ENCODE measurements at places on chromosomes 11 and 22.

GRCh38 chr11:7918141-7918540 is 12.9 kb downstream of the OR10A6 start:
- no peak for DNase-seq

DNA sequence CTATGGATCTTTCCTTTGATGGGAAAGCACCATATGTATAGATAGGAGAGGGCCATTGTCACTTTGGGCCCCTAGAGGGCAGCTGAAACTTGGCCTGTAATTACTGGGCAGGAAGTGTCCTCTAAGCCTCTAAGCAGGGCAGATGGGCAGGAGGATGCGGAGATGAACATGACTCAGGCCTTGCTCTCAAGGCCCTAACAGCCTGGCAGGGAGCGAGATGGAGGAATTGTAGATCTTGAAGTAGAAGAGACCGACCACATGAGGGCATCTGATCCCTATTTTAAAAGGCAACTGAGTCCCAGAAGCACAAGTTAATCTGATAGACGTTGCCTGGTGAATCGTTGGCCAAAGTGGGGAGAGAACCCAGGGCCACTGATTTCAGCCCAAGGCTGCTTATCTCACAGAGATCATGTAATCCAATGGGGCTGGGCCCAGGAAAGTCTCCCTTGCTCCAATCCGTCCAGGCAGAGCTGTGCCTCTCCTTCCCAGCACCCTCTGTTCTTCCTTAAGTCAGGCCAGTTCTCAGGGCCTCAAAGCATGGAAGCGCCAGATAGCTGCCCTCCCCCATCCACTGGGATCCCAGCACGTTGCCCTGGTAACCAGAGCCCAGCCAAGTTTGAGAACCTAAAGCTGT is 2.5 kb upstream of the SEPTIN3 start:
- DNase-seq, result peak; percentile 90

DNA sequence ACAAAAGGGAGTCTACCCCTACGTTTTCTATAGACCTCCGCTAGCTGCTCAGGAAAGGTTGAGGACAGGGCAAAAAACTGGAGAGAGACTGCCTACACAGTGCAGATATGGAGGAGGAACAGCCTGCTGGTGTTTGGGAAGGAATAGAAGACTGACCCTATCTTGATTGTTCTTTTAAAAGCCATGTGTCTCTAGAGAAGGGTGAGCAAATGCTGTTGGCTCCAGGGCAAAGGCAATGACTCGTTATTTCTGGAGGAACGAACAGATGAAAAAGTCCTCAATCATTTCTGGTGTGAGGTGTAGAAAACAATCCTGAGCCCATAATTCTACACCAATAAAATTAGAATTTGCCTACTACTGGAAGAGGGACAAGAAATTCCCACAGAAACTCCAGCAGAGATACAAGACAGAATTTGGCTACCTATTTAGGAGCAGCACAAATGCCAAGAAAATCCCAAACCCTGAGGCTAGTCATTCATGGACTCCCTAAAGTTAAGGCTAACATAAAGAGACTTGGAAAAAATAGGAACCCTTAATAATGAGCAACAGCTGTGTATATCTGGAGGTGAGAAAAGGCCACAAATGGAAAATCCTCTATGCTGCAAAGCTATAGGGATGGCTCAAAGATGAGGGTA is 1206.3 kb upstream of the CNTN5 start:
- DNase-seq, result no peak

DNA sequence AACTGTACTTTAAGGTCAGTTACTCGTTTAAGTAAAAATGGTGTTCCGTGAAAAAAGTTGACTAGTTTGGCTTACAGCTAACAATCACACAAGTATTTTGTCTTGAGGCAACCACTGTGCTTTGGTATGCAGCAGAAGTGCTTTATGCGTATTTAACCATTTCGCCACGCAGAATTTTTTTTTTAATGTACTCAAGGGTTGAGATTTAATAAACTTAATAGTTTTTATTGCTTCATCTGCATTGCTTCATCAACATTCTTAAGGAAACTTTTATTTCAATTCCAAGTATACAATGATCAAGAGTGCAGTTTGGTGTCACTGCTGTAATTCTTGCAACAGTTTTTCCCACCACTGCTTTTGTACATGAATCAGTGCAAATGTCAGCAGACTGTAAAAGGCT is 66.4 kb downstream of the ZNRF3 start:
- DNase-seq, result no peak

- DNase-seq, result no peak
Observed at GRCh38 chr11:73551677-73552076, 46.2 kb downstream of the FAM168A start.

GRCh38 chr11:119389611-119390254 is 8.2 kb upstream of the USP2 start:
- no peak for DNase-seq

- DNase-seq, result no peak
Observed at GRCh38 chr11:134752526-134752925, 340.5 kb upstream of the B3GAT1 start.

GRCh38 chr11:22461626-22462025 is 123.4 kb downstream of the SLC17A6 start:
- no peak for DNase-seq

DNA sequence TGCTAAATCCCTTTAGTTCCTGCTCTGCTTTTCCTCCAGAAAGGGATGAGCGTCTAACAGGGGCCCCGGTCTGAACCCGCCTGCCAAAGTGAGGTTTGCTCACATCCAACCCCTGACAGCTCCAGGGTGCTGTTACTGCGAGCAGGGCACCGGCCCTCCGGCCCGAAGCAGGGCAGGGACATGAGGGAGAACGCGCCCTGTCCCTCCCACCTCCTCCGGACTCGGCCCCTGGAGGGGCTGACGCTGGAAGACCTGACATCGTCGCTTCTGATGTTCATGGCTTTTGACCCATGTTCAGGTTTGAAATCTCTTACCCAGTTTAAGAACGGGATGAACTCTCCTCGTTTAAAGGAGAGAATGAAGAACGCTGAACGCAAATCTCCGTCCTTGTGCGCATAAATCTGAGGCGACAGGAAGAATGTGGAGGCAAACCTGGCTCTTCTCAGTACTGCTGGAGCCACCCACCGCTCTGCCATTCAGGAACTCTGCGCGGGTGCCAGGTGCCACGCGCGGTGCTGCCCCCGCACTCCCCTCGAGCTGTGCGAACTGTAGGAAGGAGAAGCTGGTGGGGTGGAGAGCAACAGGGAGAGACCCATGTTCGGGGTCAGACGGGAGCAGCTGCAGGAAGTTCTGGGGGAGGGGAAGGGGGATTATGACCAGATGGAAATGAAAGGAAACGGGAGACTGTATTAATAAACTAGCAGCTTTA is 826 bp upstream of the EEF1G start:
- peak; percentile 33 for DNase-seq

DNA sequence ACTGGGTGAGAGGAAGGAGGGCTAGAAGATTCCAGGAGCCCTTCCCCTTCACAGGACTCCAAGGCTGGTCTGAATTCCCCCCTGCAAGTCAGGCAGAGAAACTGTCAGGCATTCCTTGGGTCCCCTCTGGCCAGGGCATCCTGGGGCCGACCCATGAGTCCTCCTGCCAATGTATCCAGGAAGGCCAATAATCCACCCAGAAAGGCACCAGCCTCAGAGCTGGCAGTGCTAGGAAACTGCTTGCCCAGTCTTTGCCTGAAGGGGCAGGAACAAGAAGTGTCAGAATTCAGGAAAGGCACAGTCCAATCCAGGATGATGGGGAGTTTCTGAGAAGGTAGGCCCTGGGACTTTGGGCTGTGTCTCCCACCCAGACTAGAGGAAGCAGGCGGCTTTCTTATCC is 41.0 kb downstream of the BUD13 start:
- no peak for DNase-seq

- no peak for DNase-seq
Observed at GRCh38 chr11:14934641-14935351, 37.4 kb downstream of the CALCA start.

DNA sequence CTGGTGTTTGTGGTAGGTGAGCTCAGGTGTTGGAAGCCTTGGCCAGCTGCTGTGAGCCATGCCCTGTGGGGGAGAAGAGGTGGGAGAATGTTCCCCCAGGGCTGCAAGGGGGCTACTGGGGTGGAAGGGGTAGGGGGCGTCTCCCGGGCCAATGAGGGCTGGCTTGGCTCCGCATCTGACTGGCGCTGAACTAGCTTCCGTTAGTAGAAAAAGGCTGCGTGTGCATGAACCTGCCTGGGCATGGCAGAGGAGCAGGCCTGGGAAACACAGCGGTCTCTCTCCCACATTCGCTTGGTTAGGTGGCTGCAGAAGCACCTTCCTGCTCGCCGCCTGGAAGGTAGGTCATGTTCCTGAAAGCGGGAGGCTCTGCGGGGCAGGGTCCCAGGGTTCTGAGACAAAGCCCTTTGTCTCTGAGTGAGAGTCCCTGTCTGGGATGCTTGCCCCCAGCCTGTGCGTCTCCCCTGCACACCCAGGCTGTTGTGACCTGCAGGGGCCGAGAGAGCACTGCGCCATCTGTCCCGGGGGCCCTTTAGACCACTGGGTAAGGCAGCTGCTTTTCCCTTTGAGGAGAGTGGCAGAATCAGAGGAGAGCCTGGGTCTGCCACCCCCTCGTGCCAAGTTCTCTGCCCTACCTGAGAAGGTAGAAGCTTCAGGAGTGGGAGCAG is 178.8 kb downstream of the ST3GAL4 start:
- no peak for DNase-seq

DNA sequence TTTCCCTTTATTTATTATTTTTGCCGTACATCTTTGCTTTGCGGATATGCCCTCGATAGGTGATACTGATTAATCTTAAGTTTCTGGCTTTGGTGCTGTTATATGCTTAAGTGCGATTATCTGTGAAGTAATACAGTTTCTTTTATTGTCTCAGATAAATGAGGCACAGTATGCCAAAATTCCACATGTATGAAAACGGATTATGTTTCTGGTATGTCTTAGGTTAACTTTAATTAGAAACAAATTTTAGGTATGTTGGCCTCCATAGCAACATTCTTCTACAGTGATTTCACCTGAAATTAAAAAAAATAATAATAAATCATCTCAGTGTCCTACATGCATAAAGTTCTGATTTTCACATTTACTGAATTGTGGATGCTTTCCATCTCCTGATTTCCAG is 119.2 kb downstream of the ARHGAP42 start:
- DNase-seq, result no peak

GRCh38 chr11:132466983-132467382 is 1065.3 kb downstream of the OPCML start:
- no peak for DNase-seq

GRCh38 chr22:22164541-22165272 is 79.9 kb upstream of the VPREB1 start:
- DNase-seq, result no peak

GRCh38 chr11:84261707-84262106 is 975.5 kb upstream of the CCDC90B start:
- DNase-seq, result no peak

DNA sequence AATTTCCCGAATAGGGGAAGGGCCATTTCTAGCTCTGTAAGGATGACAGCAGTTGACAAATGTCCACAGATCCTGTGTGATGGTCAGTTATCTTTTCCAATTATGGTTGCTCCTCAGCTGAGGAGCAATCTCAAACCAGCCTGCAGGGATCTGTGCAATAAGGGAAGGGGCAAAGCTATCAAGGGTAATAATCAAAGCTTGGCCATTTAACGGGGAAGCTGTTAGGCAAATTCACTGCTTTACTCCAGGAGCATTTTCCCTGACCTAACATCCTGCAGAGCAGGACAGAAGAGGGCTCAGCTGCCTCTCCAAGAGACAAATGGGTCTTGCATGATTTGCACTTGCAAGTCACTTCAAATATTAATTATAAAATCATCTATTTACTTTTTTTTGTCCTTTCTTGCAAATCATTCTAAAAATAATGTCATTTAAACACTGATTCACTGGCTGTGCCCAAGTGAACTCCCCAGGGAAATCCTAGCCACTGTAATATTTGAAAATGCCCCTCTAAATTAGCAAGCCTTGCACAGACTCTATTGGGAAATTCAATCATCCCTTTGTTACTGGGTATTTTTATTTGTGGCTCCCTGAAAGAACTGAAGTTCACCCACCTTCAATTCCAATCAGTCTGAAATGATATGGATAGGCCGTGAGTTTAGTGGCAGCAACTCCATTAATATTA is 1256.7 kb downstream of the LRRC4C start:
- no peak for DNase-seq

- DNase-seq, result no peak
Observed at GRCh38 chr11:125218336-125218735, 53.8 kb downstream of the PKNOX2 start.

GRCh38 chr22:40036591-40037225 is 42.0 kb downstream of the FAM83F start:
- peak; percentile 81 for DNase-seq

- no peak for DNase-seq
Observed at GRCh38 chr11:64759131-64759721, 548 bp downstream of the PYGM start.

- DNase-seq, result no peak
Observed at GRCh38 chr11:91773090-91773489, 451.5 kb upstream of the FAT3 start.

DNA sequence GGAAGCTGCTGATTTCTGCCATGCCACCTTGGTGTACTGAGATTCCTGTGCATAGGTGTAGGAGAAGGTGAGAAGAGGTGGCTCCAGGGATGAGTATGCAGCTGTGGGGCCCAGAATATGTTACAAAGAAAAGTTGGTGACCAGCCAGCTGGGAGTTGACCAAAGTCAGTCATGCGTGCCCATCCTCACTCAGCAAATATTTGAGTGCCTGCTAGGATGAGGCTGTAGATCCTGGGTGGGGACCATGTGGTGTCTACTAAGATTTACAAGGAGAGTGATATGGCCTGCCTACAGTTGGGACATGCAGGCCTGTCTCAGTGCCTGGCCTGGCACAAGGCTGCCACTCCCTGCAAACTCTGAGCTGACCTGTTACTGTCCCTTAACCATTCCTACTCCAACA is 19.4 kb downstream of the RNF185 start:
- peak; percentile 70 for DNase-seq

DNA sequence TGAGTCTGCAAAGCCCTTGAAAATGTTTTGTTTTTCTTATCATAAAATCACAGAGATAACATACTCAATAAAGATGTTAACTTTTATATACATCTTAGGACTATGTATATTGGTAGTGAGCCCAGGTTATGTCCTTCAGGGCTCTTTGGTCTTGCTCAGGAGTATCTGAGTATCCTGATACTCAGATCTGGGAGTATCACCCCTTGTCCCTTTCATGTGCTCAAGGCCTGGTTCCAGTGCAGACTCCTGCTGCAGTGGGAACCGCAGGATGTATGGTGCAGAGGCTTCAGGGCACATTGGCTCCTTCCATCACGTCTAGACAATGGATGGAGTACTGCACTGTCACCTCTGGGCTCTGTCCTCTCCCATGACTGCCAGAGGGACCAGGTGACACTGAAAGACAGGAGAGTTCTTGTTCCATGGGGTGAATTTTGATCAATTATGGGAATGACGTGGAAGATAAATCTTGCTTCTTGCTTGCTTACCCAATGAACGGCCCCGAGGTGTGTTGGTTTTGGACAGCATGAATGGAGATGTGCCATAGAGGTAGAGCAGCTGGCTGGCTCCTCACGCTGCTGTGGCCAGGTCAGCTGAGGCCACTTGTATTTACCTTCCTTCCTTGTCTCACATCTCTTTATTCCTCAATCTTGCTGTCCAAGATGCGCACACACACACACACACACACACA is 215.5 kb downstream of the ARHGAP42 start:
- no peak for DNase-seq
